ENCODE measurements at places on chromosomes 12 and 14.

DNA sequence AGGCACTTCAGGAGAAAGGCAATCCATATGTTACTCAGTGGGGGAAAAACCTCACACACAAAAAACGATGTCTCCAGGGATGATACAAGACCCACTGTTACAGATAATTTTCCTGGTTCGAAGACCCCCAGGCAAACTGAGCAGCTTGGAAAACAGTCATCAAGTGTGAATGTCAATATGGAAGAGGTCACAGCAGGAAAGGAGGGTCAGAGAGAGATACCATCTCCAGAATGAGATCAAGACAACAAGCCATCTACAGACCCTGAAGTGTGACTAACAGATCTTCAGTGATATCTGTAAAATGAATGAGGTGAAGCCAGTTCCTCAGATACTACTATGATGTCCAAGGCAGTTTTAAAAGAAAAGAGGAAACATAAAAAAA lies 28.6 kb downstream of the GNS start:
- DNase-seq = no peak

GRCh38 chr12:107515446-107515958 lies 170.1 kb upstream of the PWP1 start:
- no peak for DNase-seq

GRCh38 chr14:92850492-92850891 lies 56.4 kb downstream of the GOLGA5 start:
- DNase-seq = no peak

DNA sequence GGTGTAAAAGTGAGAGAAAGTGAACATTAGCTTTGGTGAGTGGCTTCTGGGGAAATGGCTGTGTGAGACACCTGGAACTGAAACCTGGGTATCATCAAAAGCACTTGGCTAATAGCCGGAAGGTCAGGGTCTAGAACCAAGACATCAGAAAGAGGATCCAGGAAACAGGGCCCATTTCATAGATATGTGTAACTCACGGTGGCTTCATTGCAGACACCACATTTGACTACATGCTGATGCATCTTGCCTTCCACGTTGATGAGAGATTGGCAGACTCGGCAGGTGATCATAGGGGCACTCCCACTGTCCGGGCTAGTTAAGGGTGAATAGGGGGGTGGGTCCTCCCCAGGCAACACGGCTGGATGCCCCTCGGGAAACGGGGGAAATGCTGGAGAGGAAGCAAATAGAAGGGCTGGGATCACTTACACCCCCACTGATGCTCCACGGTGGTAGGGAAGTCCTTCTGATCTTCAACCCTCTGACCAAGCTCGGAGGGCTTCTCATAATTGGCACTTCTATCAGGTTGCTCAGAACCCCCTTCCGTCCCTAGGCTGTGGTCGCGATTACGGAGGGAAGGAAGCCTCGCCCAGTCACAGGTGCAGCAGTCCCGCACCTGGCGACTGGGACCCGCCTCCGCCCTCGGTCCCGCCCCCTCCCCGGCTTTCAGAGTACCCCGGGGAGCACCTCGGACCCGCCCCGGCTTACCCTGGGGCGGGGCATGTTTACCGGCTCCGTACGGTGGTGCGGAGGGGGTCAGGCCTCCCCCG lies 593 bp downstream of the PIP4P1 start:
- DNase-seq = peak; percentile 68

DNA sequence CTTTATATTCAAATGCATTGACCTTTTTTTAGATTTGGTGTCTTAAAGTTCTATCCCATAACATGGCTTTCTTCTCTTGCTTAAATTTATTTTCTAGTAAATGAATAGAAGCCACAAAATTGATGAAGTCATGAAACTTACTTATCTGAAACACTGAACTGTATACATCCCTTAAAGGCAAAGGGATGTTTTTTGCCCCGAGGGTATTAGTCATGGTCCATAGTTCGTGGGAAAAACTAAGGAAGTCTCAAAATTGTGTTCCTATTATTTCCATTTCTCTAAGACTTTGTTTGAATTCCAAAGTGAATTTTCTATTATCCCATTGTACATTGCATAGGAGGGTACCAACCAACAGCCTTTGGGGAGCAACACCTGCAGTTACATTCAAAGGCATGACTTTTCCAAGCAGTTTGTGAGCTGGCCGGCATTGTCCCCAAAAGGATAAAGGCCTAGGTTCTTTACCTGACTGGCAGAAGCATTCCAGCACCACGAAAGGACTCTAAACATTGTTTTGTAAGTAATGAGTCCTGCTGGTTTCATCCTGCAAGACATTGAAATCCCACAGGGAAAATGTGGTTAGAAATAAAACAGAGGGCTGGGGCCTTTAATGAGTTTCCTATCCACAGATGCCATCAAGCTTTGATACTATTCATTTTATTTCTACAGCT lies 473.5 kb downstream of the PRKD1 start:
- DNase-seq = no peak

DNA sequence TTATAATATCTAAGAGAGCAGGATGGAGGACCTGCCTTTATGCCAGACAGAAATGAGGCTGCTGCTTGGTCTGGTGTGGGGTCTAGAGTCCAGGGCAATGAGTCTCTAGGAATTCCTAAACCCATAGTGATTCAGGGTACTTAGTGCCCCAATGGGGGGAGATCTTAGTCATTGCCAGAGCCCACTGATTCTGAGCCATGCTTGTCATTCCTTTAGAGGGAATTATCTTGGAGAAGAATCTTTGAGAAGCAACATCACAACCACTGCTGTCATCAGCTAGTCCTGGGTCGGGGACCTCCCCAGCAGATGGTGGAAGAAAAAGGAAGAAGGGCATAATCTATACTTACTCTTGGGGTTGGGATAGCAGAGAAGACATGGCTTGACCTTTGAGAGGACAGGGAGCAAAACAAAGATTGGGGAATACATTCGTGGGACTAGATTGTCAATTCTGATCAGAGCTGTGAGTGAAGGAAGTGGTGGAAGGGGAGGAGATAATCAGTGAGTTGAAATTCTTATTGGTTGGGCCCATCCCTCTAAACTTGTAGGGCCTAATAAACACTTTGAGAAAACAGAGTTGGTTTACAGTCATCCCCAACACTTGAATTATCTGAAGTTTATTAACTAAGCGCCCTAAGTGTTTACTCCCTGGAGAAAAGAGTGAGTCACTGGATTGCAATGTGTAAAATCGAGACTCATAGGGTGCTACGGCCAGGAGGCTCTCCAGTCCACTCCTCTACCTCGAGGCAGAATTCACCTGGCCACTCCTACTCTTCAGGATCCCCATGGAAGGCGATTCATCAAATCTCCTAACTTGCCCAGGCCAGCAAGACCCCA lies 3.0 kb upstream of the KRT3 start:
- no peak for DNase-seq

- no peak for DNase-seq
Observed at GRCh38 chr14:23681337-23681736, 45.2 kb downstream of the DHRS2 start.

- DNase-seq = no peak
Observed at GRCh38 chr14:101583006-101583714, 21.9 kb downstream of the DIO3 start.

GRCh38 chr12:85516039-85516438 lies 236.0 kb downstream of the ALX1 start:
- no peak for DNase-seq

- no peak for DNase-seq
Observed at GRCh38 chr12:93790472-93791152, 113.4 kb downstream of the CRADD start.

- DNase-seq = no peak
Observed at GRCh38 chr12:68406134-68406576, 74.0 kb upstream of the MDM1 start.

DNA sequence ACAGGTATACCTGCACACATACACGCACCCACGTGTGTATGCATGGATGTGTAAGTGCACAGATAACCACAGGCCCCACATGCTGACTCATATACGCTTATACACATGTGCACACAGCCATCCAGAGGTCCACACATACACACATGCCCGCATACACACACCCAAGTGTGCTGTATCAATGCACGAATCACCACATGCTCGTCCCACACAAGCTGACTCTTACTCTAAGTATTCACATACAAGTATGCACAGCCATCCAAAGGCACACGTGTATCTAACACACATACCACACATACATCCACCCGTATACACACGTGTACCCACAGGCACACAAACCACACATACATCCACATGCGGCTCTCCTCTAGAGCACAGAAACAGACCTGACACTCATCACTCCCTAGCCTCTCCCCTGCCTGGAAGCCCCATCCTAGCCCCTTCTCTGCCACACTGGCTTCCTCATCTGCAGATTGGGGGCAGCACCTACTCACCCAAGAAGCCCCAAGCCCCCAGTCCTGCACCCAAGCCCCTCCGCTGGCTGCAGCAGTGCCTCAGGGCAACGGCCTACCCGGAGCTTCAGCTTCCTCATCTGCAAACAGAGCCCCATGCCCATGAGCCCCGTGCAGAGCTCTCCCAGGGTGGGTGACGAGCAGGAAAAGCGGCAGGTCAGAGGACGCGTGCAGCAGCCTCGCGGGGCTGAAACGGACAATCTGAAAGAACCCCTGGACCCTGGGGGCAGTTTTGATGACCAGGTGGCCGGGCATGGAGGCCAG lies 105.4 kb downstream of the NCOR2 start:
- DNase-seq = no peak

GRCh38 chr14:24875991-24876878 lies 173.7 kb downstream of the STXBP6 start:
- DNase-seq = no peak

GRCh38 chr12:20128928-20129327 lies 239.4 kb upstream of the PDE3A start:
- no peak for DNase-seq

GRCh38 chr12:119668324-119668841 lies 450 bp downstream of the PRKAB1 start:
- no peak for DNase-seq

DNA sequence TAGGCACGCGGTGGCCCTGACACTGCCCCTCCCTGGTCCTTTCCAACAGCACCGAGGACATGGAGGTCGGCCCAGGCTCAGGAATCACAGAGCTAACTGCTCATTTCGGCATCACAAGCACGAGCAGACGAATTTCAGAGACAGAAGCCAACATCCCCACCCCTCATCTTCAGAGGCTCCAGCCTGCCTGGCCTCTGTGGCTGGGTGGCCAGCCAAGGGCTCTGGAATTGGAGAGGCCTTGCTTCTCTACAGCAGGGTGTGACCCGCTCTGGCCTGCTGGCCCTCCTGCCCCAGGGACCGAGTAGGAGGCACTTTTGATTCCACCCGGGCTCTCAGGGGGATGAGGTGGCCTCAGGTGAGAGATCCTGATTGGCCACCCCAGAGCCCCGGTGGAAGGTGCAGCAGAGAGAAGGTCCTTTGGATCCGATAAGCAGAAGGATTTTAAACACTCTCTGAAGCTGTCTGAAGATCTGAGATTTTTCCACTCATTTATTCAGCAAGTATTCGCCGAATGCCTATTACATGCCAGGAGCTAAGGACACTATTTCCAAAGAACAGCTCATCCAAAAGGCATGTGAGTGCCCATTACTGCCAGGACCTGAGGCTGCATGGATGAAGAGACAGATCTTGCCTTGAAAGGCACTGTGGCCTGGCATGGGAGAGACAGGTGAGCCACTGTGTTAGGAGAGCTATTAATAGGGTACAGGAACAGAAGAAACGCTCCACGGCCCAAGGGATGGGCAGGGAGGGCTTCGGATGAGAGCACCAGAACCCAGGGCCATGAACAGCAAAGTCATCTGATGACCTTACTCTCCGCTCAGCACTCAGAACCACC lies 10.2 kb downstream of the BAG5 start:
- DNase-seq = no peak

- DNase-seq = no peak
Observed at GRCh38 chr14:106129274-106129673, 602.9 kb downstream of the TMEM121 start.

Measured in T follicular helper cell (primary cell).